T follicular helper cell (primary cell): ENCODE measurements at places on chromosomes 4 and X.
A peak's percentile ranks its signal among the peaks of the same experiment; 100 is the strongest.

- peak; percentile 11 for DNase-seq
Measured at GRCh38 chr4:87353592-87353991, 30.9 kb upstream of the HSD17B13 start.

DNA sequence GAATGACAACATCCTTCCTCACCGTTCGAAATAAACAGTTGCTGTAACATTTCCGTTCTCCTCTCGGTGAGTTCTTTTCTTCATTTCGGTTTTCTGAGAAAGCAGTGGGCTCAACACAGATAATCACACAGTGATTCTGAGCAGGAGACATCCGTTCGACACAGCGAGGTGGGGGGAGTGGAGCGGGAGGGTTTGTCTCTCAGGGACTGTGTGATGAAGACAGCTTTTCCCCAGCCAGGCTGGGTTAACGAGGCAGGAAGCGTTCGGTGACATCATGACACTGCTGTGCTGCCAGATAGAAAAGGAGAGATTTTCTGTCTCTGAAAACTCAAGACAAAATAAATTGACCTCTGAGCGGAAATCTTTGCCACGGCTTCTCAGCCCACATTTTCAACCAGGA is 119.3 kb downstream of the CRLF2 start:
- peak; percentile 12 for DNase-seq

DNA sequence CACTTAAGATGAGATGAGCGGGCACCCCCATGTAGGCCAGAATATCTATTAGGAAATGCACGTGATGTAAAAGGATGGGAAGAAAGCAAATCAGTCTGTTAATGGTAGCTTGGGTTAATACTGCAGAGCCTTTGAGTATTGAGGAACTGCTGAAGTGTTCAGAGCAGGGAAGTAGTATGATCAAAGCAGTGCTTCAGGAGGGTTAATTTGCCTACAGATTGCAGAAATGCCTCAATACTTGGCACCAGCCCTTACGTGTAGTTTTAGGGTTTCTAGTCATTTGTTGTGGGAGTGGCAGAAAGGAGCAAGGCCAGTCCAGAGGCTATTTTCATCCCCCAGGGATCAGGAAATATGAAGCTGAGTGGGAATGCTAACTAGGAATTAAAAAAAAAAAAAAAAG is 19.7 kb downstream of the ZFX start:
- no peak for DNase-seq

- no peak for DNase-seq
Measured at GRCh38 chr4:155487210-155487609, 110.4 kb upstream of the MAP9 start.

GRCh38 chr4:89158884-89159503 is 47.7 kb downstream of the TIGD2 start:
- no peak for DNase-seq

DNA sequence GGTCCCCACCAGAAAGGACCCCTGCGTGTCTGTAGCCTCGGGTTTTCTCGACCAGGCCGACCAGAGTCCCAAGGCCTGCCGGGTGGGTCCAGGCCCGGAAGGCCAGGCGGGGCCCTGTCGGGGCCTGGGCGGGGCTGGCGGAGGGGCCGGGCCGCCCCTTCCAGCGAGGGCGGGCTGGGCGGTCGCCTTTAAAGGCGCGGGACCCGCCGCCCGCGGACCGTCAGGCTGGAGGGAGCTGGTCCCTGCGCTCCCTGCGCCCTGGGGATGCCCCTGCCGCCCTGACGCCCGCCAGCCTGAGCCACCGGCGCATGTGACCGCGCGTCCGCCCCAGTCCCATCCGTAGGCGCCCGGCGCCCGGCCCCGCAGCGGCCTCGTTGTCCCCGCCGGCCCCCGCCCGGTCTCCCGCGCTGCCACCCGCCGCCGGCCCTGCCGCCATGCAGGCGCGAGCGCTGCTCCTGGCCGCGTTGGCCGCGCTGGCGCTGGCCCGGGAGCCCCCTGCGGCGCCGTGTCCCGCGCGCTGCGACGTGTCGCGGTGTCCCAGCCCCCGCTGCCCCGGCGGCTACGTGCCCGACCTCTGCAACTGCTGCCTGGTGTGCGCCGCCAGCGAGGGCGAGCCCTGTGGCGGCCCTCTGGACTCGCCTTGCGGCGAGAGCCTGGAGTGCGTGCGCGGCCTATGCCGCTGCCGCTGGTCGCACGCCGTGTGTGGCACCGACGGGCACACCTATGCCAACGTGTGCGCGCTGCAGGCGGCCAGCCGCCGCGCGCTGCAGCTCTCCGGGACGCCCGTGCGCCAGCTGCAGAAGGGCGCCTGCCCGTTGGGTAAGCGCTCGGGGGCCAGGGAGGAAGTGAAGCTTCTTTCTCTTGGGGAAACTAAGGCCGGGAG is at the start of gene HTRA3:
HTRA3 (plus strand) TSS at position 220 of the 883 bp plus-strand sequence; CDS start at position 435, 215 bp downstream.
- no peak for DNase-seq

DNA sequence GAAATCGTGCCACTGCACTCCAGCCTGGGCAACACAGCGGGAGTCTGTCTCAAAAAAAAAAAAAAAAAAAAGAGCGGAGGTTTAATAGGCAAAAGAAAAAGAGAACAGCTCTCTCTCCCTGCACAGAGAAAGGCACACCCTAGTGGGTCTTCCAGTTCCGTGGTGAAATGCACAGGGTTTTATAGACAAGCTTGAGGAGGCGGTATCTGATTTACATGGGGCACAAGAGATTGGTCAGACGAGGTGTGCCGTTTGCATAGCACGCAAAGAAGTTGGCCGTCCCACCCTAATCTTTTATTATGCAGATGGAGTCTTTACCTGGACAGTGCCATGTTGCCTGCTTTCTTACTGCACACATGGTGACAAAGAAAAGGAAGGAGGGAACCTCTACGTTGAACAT is 33.5 kb upstream of the REST start:
- DNase-seq: no peak

- DNase-seq: no peak
Measured at GRCh38 chr4:86558258-86558657, 35.9 kb upstream of the PTPN13 start.

DNA sequence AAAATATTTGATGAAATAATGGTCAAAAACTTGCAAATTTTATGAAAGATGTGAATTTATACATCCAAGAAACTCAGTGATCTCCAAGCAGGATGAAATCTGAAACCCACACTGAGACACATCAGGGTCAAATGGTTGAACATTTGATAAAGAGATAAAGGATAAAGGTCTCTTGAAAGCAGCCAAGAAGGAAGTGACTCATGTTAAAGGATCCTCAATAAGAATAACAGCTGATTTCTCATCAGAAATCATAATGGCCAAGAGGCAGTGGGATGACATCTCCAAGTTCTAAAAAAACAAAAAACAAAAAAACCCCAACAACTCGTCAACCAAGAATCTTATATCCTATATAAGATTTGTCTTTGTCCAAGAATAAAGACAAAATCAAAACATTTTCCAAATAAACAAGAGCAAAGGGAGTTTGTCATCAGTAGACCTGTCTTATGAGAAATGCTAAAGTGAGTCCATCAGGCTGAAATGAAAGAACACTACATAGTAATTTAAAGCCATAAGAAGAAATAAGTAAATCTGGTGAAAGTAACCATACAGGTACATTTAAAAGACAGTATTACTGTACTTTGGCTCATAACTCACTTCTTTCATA is 121.7 kb downstream of the PDS5A start:
- DNase-seq: no peak

DNA sequence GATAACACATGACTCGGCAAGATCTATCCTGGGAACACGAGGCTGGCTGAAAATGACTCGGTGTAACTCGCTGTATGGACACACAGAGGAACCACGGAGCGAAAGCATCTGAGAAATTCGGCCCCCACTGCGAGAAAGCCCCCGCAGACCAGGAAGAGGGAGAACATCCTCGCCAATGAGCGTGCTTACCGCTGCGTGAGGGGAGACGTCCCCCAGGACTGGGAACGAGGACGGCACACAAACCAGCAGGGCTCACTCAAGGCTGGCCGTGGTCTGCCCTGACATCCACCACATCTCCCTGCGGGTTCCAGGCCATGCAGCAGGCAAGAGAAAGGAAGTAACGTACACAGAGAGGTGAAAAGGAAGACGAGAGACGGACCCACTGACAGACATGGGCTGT is 17.6 kb upstream of the GTPBP6 start:
- DNase-seq: no peak

GRCh38 chr4:147788791-147789190 is 56.9 kb downstream of the ARHGAP10 start:
- no peak for DNase-seq

DNA sequence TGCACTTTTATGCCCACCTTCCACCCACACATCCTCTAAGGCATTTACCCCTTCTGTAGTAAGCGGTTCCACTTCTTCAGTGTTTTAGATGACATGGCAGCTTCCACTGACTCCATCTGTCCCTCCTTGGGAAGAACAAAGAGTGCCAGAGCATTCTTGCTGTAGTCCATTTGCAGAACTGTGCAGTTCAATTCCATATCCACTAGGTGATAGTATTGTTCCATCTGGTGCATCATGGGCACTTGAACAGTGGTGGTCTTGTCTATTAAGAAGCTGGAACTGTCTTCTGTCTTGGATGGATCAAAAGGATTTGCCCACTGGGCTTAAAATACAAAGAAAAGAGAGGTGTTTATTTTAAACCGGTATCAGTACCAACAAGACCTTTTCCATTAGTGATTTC is 3.5 kb downstream of the SERPINA7 start:
- no peak for DNase-seq

- DNase-seq: no peak
Measured at GRCh38 chr4:168679819-168680218, 183.0 kb downstream of the PALLD start.

- DNase-seq: no peak
Measured at GRCh38 chr4:68905939-68906779, 45.4 kb downstream of the UGT2A3 start.

GRCh38 chrX:117973110-117973807 is 143.4 kb downstream of the KLHL13 start:
- no peak for DNase-seq

DNA sequence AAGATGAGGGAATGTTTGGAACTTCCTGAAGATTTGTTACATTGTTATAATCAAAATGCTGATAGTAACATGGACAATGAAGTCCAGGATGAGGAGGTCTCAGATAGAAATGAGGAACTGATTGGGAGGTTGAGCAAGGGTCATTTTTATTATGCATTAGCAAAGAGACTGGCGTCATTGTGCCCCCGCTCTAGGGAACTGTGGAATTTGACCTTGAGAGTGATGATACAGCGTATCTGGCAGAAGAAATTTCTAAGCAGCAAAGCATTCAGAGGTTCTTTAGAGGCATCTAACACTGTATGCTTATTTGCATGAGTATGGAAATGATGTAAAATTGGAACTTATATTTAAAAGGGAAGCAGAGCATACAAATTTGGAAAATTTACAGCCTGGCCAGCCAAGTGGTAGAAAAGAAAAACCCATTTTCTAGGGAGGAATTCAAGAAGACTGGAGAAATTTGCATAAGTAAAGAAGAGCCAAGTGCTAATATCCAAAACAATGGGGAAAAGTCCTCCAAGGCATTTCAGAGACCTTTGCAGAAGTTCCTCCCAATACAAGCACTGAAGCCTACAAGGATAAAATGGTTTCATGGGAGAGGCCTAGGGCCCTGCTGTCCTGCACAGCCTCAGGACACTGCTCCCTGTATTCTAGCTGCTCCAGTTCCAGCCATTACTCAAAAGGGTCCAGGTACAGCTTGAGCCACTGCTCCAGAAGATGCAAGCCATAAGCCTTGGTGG is 483.0 kb upstream of the NDST4 start:
- DNase-seq: no peak

DNA sequence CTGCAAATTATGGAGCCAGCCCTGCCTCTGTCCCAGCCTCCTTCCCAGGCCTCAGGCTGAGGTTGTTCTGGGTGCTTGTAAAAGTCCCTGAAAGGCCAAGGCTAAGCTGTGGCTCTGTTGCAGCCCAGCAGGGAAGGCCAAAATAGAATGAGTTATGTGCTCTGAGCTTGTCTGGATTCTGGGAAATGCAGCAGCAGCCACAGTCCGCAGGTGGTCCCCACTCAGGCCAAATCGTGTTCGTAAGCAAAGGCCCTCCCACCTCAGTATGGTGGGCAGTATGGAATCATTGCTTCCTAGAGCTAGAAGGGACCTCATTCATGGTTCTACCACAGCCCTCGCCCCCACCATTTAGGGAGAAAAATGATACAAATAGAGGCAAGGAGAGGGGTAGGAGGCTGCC is 4.7 kb upstream of the TCEAL1 start:
- DNase-seq: no peak

GRCh38 chr4:150805183-150806025 is 209.7 kb downstream of the LRBA start:
- DNase-seq: no peak

- no peak for DNase-seq
Measured at GRCh38 chr4:65566473-65566872, 103.8 kb downstream of the EPHA5 start.

DNA sequence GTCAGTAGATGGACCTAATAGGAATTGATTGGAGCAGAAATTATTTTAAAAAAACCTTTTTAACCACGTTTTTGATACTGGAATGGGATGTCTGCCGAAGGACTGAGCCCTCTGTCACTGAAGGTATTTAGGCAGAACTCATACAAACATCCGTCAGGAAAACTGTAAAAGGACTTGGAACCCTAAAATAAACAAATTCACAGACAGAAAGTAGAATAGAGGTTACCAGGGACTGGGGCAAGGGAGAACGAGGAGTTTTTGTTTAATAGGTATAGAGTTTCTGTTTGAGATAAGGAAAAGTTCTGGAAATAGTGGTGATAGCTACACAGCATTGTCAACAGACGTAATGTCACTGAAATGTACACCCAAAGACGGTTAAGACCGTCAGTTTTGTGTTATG is 105.5 kb downstream of the BCOR start:
- no peak for DNase-seq

DNA sequence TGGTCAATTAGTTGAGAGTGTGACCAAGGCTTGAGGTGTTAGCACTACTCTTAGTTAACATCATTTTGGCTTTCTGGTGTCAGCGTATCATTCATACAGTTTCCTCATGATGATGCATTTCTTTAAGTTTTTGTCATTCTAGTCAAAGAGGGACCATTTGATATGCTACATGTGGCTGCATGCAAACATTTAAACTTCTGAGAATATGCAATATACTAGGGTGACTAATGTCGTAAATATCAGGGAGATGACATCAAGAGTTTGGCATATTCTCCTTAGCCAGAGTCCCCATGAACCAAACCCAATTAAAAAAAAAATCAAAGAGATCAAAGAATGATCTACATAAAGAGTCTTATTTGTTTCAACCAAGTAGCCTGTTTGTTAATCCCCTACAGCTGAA is 537.4 kb upstream of the PCDH7 start:
- no peak for DNase-seq

DNA sequence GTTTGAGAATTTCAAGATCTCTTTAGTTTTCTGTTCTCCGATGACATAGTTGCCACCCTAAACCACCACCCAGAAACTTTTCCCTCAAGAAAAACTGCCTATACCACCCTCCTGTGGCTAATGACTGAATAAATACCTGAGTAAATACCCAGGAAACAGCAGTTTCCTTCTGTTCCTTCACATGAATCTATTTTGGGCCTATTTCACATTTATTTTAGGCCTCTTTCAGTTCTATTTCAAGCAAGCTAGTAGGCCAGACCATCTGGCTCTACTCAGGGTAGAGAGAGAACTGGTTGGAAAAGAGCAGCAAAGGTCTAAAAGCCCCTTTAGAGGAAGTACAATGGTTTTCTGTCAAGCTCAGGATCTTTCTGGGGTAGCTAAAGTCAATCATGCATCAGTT is 23.4 kb downstream of the ARHGEF9 start:
- DNase-seq: no peak

- no peak for DNase-seq
Measured at GRCh38 chr4:145852256-145852839, 86.3 kb downstream of the ZNF827 start.

GRCh38 chr4:186759990-186760389 is 36.3 kb upstream of the FAT1 start:
- DNase-seq: no peak

GRCh38 chr4:128244379-128244778 is 43.2 kb downstream of the PGRMC2 start:
- no peak for DNase-seq
